ENCODE measurements at places on chromosomes 7 and 10. TPM values are rescaled to one million over a fixed set of nuclear protein-coding genes. Genes with fewer than 3 reads are reported as not detected.

DNA sequence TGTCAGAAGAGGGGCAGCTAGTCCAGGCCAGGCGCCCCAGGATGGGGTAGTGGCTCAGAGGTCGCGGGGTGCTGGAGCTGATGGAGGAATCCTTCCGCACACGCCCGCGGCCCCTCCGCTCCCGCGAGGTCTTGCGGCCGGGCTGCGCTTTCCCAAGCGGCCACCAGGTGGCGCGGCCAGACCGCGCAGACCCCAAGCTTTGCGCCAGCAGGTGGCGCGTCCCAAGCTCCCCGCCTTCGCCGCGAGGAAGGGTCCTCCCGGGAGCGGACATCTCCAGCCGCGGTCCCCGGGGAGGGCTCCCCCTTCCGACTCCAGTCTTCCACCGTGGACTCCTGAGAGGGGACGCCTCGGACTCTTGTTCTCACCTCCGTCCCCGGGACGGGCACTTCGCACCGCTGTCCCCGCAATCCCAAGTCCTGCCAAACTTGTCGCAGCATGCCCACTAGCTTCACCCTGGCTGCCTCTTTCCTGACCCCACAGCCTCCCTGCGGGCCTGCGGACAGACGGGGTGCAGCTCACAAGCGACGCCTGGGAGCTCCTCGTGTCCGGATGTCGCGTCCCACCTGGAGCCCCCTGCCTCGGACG lies 19.4 kb downstream of the KCNK18 start:
- H3K36me3 ChIP-seq, result no peaks in the 10 kb centered on the region
- H3K27me3 ChIP-seq, result peaks cover 37% of the 10 kb centered on the region
- no peak overlapping the region for H3K27ac ChIP-seq
- peak; percentile 72 for DNase-seq

GRCh38 chr7:135791543-135792362 lies 43.1 kb upstream of the FAM180A start:
- no peaks in the 10 kb centered on the region for H3K36me3 ChIP-seq
- no peak overlapping the region for H3K4me3 ChIP-seq
- H3K27ac ChIP-seq, result no peak overlapping the region
- peaks cover 18% of the 10 kb centered on the region for H3K4me1 ChIP-seq
- DNase-seq, result no peak

GRCh38 chr7:4416396-4417056 lies 265.6 kb upstream of the FOXK1 start:
- no peaks in the 10 kb centered on the region for H3K4me1 ChIP-seq
- peak overlapping the region; percentile 23 for H3K4me3 ChIP-seq
- H3K36me3 ChIP-seq, result no peaks in the 10 kb centered on the region

TLX1 gene
- not detected for total RNA-seq

SLC26A5 gene
- total RNA-seq, result not detected

Measured in sigmoid colon (tissue), 7 donors.